Activated CD8-positive, alpha-beta memory T cell treated with anti-CD3 and anti-CD28 coated beads, Interleukin-2, amount 10 ng/mL, durations not matched to agents 7 days and 5 days (primary cell): ENCODE measurements at places on chromosomes 3 and 15. TPM values are rescaled to one million over a fixed set of nuclear protein-coding genes. Genes with fewer than 3 reads are reported as not detected.
A peak's percentile ranks its signal among the peaks of the same experiment; 100 is the strongest.

Gene CASR
- total RNA-seq = not detected

Gene MANF
- total RNA-seq = 182 TPM

- H3K4me3 ChIP-seq = peak overlapping the region; percentile 87
- H3K4me1 ChIP-seq = peaks cover 31% of the 10 kb centered on the region
- H3K36me3 ChIP-seq = no peaks in the 10 kb centered on the region
- peak; percentile 58 for DNase-seq
- H3K27me3 ChIP-seq = peaks cover 25% of the 10 kb centered on the region
These were observed 402 bp downstream of the WWTR1 start for GRCh38 chr3:149657321-149657925.

- no peak overlapping the region for H3K4me3 ChIP-seq
- H3K27ac ChIP-seq = no peak overlapping the region
- no peaks in the 10 kb centered on the region for H3K27me3 ChIP-seq
- no peaks in the 10 kb centered on the region for H3K4me1 ChIP-seq
- H3K36me3 ChIP-seq = no peaks in the 10 kb centered on the region
These were observed 271.7 kb upstream of the GBE1 start for GRCh38 chr3:82033186-82033585.

DNA sequence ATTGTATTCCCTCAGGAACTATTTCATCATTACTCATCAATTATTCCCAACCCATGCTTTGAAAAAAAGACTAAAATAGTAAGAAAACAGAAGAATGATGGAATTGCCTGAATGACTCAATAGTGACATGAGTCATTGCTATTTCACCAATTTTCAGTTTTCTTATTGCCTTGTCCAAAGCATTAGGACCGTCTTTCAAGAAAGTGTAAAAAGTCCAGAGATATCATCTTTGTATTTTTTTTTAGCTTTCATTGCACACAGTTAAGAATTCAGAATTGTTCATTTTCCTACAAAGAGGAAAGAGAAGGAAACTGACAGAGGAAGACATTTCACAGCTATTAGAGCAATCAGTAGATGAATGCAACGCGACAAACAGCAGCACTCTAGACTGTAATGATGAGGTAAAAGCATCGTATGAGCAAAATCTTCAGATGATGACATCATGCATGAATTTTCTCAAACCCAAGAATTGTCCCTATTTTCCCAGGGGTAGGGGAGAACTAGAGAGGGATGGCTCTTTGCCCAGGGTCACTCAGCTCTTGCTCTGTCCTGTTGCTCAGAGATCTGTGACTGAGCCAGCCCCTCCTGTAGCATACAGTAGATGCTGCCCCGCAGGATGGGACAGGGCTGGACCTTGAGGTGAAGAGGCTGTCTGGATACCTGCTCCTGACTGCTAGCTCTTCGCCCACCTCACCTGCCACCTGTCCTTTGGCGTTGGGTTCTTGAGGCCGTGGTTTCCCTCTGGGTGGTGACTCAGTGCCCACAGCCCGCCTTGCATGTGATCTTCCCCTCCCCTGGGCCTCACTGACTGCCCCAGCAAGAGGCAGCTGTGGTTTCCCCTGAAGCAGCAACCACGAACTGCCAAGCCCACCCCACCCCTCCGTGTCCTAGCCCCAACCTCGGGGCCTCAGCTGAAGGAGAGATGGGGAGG lies 84.8 kb downstream of the PPCDC start:
- peak overlapping the region; percentile 79 for H3K27ac ChIP-seq
- peaks cover 18% of the 10 kb centered on the region for H3K27me3 ChIP-seq
- H3K4me3 ChIP-seq = no peak overlapping the region
- peaks cover 16% of the 10 kb centered on the region for H3K36me3 ChIP-seq

- no peaks in the 10 kb centered on the region for H3K27me3 ChIP-seq
- no peak overlapping the region for H3K4me3 ChIP-seq
- H3K27ac ChIP-seq = no peak overlapping the region
- no peaks in the 10 kb centered on the region for H3K36me3 ChIP-seq
- no peak for DNase-seq
- H3K4me1 ChIP-seq = no peaks in the 10 kb centered on the region
These were observed 602.6 kb downstream of the PYDC2 start for GRCh38 chr3:192063570-192063969.
